ENCODE measurements at places on chromosomes 3 and 15.

- no peak for DNase-seq
Observed at GRCh38 chr15:73382115-73382514, 13.4 kb upstream of the HCN4 start.

- DNase-seq: no peak
Observed at GRCh38 chr15:91694131-91694830, 159.2 kb upstream of the SLCO3A1 start.

GRCh38 chr3:58214484-58215316 lies 3.9 kb upstream of the DNASE1L3 start:
- DNase-seq: no peak

DNA sequence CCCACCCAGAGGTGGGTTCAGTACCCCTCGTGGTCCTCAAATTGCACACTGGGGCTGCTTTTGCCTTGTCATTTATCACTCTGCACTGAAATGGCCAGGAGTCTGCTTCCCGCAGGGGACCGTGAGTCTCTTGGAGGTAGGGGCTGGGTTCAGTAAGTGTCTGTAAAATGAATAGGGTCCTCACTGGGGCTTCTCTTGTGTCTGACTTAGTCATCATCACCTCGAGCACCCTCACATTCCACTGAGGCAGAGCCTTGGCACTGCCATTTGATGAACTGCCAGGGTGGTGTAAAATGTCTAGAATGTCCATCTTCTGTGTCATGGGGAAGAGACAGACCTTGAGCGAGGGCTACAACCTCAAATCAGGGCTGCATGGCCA lies 61.0 kb upstream of the RYK start:
- DNase-seq: no peak

DNA sequence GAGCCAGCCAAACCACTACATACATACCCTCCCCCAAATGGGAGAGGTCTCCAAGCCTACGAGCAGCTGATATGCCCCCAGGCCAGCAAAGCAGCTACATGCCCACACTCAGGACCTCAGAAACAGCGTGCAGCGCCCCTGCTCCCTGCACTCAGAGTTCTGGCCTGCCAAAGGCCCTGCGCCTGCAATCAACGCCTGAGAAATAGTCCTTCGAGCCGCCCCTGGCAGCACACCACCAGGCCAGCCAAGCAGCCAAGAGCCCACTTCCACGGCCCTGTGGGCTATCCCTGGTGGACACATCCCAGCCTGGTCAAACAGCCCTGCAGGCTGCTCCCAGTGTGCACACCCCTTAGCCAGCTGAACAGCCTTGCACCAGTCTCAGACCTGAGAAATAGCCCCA lies 139.1 kb downstream of the DMXL2 start:
- no peak for DNase-seq

- DNase-seq: no peak
Observed at GRCh38 chr3:184178521-184179138, 4.0 kb downstream of the AP2M1 start.

DNA sequence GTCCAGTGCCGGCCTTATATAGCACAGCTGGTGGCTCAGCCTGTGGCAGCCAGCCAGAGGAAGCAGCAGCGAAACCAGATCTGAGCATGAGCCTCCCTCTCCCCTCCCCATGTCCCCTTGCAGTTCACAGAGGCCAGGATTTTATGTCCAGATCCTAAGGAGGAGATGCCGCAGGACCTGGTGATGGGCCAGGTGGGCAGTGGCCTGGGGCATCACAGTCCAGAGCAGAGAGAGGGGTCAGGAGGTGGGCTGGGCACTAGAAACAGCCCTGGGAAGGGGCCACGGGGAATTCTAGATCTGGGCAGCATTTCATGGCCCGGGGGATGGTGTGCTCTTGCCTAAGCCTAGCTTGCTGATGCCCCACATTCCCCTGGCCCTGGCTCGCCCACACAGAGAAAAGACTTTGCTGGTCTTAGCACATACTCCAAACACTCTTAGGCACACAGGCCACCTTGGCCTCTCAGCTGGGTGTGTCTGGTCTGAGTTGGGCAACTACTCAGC lies 259 bp upstream of the CILP start:
- no peak for DNase-seq

DNA sequence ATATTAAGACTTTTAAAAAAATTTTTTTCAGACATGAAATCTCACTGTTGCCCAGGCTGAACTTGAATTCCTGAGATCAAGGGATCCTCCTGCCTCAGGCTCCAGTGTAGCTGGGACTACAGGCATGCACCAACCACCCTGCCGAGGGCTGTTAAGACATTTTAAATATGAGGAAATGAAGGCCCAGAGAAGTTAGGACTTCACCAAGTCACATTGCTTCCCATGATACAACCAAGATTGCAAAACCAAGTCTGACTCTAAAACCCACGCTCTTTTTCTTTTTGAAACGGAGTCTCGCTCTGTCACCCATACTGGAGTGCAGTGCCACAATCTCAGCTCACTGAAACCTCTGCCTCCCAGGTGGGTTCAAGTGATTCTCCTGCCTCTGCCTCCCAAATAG lies 28.0 kb downstream of the PTPN9 start:
- no peak for DNase-seq

- no peak for DNase-seq
Observed at GRCh38 chr3:169662843-169663160, 710 bp downstream of the MECOM start.

DNA sequence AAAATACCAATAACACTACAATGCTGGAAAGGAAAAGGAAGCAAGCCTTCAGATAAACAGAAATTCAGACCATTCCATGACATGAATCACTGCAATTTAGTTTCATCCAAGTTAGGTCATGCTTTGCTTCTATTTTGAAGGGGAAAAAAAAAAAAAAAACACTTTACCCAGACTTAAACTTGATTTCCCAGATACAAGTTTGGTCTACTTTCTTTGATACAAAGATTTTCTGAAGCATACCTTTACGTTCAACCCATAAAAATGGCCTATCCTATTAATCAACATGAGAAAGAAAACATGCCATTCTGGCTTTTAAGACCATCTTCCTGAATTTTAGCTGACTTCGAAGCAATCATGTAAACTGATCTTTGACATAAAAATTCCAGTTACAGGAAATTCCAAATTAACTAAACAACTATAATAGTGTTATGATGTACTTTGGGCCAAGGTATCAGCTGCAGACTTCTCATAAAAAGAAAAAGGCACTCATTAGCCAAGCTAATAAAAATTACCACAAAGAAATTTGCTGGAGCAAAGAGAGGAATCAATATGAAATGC lies 12.6 kb downstream of the OSBPL10 start:
- no peak for DNase-seq

GRCh38 chr15:60713119-60714084 lies 234.5 kb upstream of the ICE2 start:
- DNase-seq: no peak

GRCh38 chr15:97691078-97691477 lies 269.4 kb upstream of the ARRDC4 start:
- DNase-seq: no peak

- DNase-seq: no peak
Observed at GRCh38 chr15:32802286-32802936, 84.6 kb downstream of the GREM1 start.

DNA sequence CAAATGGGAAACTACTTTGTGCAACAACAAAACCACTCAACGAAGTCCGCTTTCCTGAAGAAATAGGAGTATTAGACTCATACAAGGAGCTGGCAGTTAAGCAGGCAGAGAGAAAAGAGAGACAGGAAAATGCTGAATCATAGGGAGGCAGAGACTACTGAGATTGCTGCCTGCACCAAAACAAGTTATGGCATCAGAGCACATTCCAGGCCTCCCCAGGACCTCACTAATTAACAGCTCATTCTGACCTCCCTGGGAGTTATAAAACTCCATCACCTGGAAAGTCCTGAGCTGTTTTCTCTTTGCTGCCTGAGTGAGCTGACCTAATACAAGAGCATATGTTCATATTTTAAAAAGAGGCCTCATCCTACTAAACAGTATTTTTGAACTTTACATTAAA lies 741.0 kb downstream of the MCTP2 start:
- DNase-seq: no peak

- no peak for DNase-seq
Observed at GRCh38 chr3:50536471-50537180, 30.9 kb downstream of the C3orf18 start.

DNA sequence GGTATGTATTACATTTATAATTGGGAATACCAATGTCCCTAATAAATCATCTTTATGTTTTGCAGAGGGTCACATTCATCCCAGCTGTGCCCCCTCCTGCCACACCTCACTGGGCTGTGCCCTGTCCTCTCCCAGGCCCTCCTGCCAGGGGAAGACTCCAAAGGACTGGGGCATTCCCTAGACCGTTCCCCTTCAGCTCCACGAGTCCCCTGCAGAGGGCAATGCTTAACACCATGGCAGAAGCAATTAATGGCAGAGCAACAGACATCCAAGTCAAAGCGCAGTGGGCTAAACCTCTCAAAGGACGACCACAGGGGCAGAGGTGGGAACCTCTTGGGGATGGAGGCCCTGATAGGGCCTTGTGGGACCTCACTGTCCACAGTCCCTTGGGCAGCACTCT lies 71.3 kb upstream of the SEC13 start:
- no peak for DNase-seq

- no peak for DNase-seq
Observed at GRCh38 chr15:82020625-82021394, 25.0 kb downstream of the MEX3B start.

GRCh38 chr3:191379446-191379845 lies 49.1 kb upstream of the UTS2B start:
- DNase-seq: no peak

- DNase-seq: no peak
Observed at GRCh38 chr3:46921041-46921440, 43.5 kb downstream of the PTH1R start.

DNA sequence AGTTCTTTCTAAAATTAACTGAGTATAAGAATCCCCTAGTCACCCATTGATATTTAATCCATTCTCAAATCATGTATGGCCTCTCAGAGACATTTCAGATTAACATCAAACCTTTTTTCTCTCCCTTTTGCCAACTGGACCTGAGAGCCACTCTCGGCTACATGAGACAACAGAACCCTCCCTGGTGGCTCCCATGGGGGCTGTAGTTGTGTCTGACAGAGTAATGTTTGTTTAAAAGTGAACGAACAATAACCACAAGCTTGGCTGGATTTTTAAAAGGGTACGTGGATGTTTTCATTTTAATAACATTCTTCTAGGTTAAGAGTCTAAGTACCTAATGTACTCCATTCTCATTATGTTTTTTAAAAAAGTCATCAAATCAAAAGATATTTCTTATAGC lies 37.1 kb downstream of the P3H2 start:
- no peak for DNase-seq

GRCh38 chr15:51185213-51186159 lies 90.8 kb upstream of the TNFAIP8L3 start:
- no peak for DNase-seq

- no peak for DNase-seq
Observed at GRCh38 chr15:91849749-91850161, 3.8 kb upstream of the SLCO3A1 start.

DNA sequence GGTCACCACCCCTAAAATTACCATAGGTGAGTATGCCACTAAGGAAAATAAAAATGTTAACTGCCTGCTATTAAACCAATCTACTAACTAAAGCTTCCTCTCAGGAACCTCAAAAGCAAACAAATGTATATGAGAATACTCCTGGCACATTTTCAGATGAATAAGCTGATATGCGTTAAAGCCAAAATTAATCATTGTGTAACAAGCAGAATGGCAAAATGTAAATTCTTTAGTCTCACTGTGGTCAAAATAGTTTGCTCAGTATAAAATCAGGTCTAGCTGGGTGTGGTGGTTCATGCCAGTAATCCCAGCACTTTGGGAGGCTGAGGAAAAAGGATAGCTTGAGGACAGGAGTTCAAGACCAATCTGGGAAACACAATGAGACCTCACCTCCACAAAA lies 53.6 kb downstream of the SUMF1 start:
- DNase-seq: no peak

DNA sequence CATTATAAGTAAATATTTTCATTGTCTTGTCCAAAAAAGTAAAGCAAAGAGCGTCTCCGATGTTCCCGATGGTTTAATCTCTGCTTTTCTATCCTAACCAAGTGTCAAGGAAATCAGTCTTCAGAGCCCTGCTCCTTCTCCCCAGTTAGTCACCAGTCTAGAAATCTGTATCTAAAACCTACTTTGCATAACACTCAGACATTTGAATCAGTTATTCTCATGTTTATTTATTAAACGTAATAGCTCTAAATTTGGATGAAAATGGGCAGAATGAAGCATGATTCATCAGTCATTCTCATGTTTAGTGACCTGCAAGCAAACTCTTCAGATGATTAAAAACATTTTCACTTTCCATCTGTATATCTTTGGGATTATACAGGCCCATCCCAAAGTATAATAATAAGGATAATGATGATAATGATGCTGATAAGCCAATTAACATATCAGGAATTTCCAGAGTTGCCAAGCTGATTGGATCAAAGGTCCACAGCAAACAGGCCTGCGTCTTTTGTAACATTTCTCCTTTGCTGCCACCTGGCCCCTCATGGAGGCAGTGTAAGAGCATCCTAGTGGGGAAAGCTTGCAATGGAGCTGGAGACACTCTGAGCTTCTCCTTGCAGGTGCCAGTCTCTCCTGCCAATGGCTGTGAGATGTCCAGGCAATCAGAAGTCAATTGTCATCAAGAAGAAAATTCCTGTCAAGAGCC lies 273.9 kb downstream of the IGSF11 start:
- no peak for DNase-seq

DNA sequence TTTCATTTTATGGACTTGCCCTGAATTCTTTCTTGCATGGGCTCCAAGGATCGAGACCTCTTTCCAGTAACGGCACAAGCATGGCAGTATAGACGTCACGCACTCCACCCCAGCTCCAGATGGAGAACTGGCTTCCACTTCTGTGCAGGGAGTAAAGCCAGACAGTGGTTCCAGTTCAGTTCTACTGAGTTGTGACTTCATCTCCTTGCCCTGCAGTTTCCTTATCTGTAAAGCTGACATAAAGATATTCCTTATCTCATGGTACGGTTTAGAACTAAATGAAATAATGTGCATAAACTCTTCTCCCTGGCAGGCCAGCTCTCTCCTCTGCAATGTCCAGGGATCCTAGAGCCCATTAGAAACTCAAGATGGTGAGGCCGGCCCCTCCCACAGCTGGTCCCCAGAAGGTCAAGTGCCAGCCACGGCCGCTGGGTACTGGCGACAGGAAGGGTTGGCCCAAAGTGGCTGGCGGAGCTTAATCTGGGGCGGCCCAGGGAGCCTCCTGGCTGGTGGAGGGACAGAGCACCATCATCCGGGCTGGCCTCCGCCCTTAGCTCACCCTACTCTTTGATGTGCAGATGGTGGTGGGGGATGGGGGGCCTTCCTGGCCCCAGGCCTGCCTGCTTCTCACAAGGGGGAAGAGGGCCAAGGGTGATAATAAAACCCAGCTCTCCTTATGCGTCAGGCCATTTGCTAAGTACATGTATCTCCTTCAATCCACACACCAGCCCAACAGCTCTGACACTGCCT lies 7.2 kb downstream of the MESP2 start:
- no peak for DNase-seq

- DNase-seq: no peak
Observed at GRCh38 chr3:160128056-160128455, 97.2 kb upstream of the C3orf80 start.

- no peak for DNase-seq
Observed at GRCh38 chr3:40323946-40324345, 14.4 kb downstream of the EIF1B start.

GRCh38 chr3:183192650-183193300 lies 30.2 kb upstream of the LAMP3 start:
- no peak for DNase-seq

GRCh38 chr15:66964111-66964738 lies 101.2 kb upstream of the SMAD3 start:
- no peak for DNase-seq

GRCh38 chr3:93992207-93992606 lies 12.3 kb downstream of the ARL13B start:
- DNase-seq: no peak

- DNase-seq: no peak
Observed at GRCh38 chr3:100682854-100683760, 26.2 kb upstream of the TFG start.
